ENCODE measurements at places on chromosomes 4 and X.

DNA sequence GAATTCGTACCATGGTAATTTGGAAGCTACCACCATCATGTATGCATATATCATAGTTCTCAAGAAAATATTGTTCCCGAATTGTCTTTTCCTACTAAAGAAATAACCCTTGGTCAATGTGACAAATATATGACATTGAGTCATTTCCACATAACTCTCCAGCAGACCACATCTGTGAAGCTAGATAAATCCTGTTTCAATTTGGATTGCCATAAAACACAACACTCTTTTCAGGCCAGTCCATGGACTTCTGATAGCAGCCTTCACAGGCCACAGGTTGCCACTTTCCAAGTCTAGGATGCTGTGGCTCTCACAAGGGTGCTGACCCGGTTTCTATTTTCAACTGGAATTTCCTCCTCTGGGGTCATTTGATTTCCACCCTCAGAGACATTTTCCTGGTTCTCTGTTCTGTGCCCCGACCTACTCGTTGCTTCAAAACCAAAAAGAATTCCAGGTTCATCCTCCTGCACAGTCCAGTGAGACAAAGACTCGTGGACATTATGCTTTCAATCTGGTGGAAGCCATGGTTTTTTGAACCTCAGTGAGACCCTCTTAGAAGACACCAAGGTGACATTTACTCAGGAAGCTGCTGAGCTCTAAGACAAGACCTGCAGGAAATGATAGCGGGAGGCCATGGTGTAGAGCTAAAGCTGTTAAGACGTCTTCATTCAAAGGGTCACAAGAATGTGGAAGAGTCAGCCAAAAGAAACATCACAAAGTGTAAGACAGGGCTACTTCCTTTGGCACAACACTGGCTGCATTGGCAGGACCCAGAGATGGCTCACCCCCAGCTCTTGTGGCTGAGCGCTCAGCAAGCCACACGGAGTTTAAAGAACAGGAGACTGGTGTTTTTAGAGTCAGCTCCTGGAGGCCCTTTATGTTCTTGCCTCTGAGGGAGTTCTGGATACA lies 119.8 kb downstream of the AMELX start:
- no peak for DNase-seq

DNA sequence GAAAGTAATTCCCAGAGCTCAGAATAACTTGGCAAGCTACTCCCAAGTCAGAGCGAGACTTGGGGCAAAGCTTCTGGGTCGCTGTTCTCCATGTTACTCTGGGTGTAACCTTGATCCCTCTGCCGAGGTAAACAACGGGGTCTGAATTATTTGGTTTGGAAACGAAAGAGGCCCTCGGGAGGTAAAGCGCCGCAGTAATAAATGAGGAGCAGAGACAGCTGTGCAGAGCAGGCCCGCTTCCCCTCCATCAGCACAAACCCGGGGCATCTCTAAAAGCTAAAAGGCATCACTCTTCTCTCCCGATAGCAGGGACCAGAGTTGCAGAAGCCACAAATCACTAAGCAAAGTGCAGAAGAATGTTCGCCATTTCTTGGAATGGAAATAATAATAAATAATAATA lies 561.5 kb downstream of the BCOR start:
- no peak for DNase-seq

DNA sequence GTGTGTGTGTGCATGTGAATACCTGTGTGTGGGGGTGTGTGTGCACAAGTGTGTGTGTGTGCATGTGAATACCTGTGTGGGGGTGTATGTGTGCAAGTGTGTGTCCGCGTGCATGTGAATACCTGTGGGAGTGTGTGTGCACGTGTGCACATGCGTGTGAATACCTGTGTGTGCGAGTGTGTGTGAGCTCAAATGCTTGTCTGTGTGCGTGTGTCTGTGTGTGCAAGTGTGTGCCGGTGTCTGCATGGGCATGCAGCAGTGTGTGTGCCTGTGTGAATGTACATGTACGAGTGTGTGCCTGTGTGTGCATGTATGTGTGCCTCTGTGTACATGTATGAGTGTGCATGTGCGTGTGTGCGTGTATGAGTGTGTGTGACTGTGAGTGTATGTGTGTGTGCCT lies 5.0 kb downstream of the DOK7 start:
- DNase-seq = no peak

GRCh38 chr4:185119927-185120630 lies 23.0 kb upstream of the SLC25A4 start:
- no peak for DNase-seq

DNA sequence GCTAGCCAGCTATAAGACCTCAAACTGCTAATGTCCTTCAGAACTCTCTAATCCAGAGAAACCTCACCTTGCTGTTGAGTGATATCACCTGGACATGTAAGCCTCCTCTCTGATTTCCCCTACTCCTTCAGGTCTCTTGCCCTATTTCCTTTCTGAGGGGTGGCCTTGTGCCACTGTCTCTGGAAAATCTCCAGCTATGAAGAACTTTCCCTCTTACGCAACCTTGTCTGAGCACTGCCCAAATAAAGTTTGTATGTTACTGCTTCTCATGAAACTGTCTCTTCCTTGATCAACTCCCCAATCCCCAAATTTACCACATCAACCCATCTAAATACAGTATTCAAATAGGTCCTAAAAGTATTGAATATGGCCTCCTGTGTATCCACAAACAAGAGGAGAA lies 53.5 kb upstream of the VEGFD start:
- DNase-seq = no peak

- DNase-seq = no peak
These were observed 2.4 kb downstream of the NKX1-1 start for GRCh38 chr4:1403591-1404572.

DNA sequence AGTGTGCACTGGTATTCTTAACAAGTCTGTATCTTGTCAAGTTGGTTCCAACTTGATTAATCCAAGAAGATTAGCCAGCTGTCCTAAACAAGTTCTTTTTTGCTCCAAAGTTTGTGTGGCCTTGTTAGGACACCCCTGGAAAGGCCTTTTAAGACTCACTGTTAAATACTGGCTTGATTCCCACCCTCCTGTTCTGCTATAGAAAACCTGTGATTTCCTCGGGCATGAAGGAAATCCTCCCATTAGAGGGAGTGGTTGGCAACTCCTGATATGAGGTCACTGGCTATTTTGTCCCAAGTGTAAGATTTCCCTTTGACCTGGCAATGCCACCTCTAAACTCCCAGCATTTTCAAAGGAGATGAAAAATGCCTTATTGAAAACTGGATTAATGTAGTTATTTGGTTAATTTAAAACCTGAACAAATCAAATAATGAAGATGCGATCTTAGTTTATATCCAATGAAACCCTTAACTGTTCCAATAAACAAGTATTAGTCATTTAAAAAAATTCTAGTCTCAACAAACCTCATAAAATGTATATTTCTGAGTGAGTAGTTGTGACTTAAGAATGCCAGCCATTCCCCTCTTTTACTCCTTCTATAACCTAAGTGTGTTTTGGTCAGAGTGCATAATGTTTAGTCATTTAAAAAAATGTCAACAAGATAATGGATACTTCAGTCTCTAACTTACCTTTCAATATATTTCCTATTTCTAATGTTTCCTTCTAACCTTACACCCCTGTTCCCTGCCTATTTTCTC lies 94.4 kb downstream of the NPNT start:
- no peak for DNase-seq

DNA sequence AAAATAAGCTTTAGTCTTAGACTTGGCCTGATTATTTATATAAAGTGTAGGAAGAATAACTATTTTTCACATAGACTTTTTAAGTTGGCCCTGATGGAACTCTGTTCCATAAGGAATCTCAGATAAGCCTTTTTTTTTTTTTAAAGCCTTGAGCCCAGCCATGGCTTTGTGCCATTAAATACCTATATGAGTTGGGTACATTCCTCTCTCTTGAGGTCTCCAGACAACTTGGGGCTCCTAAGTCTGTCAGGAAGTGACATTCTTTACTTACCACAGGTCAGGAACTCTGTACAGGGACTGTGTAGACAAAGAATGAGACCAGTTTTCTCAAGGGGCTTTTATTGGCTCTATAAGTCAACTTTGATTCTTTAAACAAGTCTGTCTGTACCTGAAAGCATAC lies 27.1 kb upstream of the IGFBP7 start:
- no peak for DNase-seq

- no peak for DNase-seq
These were observed 15.6 kb upstream of the EXOSC9 start for GRCh38 chr4:121785479-121785878.

DNA sequence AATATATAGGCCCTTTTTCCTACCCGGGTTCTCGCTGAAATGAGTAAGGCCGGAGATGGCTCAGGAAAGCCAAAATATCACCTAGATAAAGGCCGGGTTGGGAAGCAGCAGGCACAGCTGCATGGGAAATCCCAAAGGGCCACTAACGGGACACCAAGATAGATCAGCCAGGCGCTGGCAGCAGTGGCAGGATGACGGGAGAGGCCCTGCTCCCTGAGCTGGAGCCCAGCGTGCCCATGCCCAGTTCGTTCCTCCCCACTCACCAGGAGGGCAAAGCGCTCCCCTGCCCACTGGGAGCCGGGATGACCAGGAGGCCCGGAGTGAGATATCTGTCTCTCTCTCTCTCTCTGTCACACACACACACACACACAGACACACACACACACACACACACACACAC lies 109.8 kb downstream of the DCTD start:
- no peak for DNase-seq

DNA sequence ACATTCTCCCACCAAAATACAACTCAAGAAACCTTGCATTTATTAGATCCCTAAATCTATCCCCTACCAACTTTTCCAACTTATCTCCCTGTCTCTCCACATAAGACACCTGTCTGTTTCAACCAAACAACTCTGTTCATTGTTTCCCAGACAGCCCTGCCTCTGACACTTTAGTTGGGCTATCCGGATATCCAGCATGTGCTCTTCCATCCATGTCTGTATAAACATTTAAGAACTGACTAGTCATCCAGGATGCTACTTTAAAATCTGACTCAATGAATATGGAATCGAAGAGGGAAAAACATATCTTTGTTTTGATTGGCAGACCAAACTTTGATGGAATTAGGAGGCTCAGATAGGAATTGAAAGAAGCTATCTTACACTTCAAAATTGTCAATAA lies 143.2 kb upstream of the DCAF8L1 start:
- no peak for DNase-seq

- no peak for DNase-seq
These were observed 123.8 kb upstream of the TEX13D start for GRCh38 chrX:124208660-124209059.

GRCh38 chr4:43456383-43456782 lies 563.9 kb downstream of the GRXCR1 start:
- DNase-seq = no peak

DNA sequence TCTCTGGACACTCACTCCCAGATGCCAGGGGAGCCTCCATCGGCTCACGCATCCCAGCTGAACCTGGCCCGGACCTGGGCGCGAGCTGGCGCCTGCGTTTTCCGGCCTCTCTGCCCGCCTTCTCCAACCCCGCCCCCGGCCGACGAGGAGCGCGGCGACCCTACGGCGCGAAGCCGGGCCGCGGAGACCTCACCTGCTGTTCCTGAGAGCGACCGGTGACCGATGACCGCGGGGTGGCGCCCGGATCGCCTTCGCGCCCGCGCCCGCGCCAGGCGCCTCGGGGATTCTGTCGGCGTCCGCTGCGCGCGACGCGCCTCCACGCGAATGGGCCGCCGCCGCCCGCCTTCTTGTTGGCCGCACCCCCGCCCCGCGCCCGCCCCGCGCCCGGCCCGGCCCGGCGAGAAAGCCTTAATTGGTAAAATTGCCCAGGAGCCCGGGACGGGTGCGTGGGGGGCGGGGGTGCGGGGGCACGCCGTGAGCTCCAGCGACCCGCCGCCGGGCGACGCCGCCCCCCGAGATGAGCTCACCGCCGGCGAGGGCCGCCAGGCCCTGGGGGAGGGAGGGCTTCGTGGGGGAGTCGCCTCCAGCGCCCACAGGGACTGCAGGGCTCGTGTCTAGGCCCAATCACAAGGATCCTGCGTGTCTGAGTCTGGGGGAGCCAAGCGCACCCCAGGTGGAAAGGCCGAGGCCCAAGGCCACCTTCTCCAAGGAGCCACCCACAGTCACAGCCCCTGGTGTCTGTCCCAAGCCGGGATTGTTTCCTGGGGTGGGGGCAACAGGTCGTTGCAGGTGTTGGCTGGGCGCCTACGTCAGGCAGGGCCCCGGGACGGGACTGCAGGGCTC lies at the start of gene FLNA:
Gene FLNA (minus strand): TSS at position 322 of the 843 bp plus-strand sequence. CDS start 3,389 bp downstream, outside the sequence.
- DNase-seq = no peak
